Stimulated activated memory B cell treated with anti-CD40 and anti-IgM and Interleukin-4, amounts not matched to agents 10 μg/mL and 1 μg/mL and 100 μg/mL, for 72 hours (primary cell): ENCODE measurements at places on chromosomes 5 and 9.

- no peak for ATAC-seq
These were observed 163.7 kb downstream of the DAB2IP start for GRCh38 chr9:121815084-121815483.

DNA sequence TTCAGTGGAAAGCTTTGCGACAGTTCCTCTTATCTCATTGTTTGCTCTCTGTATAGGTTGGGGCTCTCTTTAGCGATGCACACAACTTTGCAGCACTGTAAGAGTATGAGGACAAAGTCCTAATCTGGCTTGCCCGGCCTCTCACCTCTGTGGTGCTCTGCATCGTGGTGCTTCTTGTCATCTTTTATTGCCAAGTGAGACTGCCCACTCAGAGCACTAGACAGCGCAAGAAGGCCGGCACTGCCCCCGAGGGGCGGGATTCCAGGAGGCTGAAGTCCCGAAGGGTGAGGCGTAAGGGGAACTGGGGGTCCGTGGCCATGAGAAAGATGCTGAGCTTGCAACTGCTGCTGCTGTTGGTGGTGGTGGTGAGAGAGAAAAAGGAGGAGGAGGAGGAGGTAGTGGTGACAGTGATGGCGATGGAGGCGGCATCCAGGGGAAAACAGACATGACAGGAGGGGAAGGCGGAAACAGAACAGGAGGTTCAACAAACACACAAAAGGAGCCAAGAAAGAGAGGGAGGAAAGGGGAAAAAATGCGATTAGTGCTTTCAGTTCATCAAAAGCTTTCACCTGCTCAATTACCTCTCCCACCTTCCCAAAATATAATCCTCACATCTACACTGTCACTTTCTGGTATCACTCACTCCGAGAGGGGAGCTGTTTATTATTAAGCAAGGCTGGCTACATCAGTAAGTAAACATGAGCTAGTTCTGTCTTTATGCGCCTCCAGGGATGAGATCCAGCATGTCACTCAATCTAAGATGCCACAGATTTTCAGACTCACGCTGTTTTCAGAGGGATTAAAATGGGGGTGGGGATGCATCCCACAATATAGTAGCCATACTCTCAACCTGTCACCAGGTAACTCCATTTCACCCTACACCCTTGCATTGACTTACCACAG, 55.1 kb downstream of the TLE1 start:
- no peak for ATAC-seq

- ATAC-seq, result no peak
These were observed 3.9 kb downstream of the GRK6 start for GRCh38 chr5:177430140-177430951.

GRCh38 chr5:136811551-136811950, 446.2 kb upstream of the TRPC7 start:
- no peak for ATAC-seq

- ATAC-seq, result no peak
These were observed 41.2 kb downstream of the RCL1 start for GRCh38 chr9:4833781-4834560.

DNA sequence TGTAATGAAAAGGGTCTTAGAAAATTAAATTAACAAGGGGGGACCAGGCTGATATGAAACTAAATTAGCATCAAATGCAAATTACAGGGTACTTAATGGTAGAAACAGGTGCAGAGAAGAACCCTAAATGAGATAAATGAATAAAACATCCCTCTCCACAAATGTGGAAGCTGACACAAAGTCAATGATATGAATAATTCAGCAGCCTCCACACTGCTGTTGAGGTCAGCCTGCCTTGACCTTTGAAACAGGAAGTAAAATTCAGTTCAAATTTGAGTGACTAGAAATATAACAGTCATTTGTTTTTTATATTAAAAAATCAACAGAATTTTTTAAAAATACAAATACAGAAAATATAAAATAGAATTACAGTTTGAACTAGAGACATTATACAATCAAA, 40.0 kb downstream of the EBF1 start:
- peak; percentile 80 for ATAC-seq

GRCh38 chr9:36341936-36342577, 58.0 kb downstream of the RNF38 start:
- no peak for ATAC-seq

GRCh38 chr9:37148181-37148580, 27.8 kb downstream of the ZCCHC7 start:
- no peak for ATAC-seq
